Kidney epithelial cell (primary cell): ENCODE measurements at places on chromosomes 2 and 18.

- DNase-seq: no peak
Measured at GRCh38 chr2:127706215-127706990, 5.1 kb downstream of the SFT2D3 start.

- no peak for DNase-seq
Measured at GRCh38 chr2:11154016-11154922, 998 bp upstream of the SLC66A3 start.

DNA sequence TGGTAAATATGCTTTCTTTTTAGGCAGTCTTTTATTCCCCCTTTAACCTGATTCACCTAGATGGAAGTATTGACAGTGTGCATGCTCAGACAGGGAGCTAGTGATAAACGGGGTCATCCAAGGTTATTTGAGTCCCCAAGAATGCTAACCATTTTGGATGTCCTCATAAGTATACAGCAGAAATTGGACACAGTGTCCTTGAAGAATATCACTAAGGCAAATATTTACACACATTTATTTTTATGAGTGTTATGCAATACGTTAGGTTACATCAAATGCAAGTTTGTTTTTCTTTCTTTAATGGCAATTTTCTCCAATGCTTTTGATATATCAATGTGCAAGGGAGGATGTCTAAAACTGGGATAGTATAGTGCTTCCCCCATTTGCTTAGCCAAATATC, 23.6 kb downstream of the CNTNAP5 start:
- DNase-seq: no peak

GRCh38 chr18:10872304-10872703, 277.1 kb downstream of the PIEZO2 start:
- DNase-seq: no peak

GRCh38 chr2:46769809-46770208, 145.8 kb downstream of the MCFD2 start:
- DNase-seq: no peak

- DNase-seq: no peak
Measured at GRCh38 chr18:1496096-1496495, 591.4 kb downstream of the ADCYAP1 start.

DNA sequence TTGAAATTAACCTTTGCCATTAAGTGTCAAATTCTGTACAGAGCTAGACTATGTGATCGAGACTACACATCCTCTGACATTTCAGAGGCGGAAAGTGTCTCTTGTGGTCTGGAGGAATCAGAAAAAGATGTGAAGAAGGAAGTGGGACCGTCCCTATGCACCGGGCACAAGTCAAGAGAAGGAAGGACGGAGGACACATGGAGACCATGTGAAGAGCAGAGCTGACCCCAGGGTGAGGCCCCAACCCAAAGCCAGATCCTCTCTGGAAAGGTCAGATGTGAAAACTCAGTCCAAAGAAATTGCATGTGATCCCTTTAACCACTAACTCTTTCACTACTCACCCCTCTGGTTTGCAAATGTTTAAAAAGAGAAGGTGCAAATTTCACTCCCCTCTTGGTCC, 92.4 kb downstream of the PID1 start:
- no peak for DNase-seq

DNA sequence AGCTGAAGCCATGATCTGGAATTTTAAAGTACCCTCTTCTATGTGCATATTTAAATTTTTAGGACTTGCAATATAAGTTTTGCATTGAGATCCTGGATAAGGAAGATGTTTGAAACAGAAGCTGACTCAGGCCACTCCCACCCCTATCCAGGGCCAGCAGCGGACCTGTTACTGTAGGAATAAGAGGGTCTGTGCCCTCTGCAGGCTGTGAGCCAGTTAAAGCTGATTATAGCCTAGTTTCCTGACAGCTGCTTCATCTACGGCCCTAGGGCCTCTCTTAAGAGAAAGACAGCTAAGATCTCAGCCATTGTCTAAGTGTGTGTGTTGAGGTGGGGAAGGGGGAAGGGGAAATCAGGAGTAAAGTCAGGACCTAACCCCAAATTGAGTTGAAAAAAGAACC, 234.0 kb downstream of the HAUS1 start:
- no peak for DNase-seq

DNA sequence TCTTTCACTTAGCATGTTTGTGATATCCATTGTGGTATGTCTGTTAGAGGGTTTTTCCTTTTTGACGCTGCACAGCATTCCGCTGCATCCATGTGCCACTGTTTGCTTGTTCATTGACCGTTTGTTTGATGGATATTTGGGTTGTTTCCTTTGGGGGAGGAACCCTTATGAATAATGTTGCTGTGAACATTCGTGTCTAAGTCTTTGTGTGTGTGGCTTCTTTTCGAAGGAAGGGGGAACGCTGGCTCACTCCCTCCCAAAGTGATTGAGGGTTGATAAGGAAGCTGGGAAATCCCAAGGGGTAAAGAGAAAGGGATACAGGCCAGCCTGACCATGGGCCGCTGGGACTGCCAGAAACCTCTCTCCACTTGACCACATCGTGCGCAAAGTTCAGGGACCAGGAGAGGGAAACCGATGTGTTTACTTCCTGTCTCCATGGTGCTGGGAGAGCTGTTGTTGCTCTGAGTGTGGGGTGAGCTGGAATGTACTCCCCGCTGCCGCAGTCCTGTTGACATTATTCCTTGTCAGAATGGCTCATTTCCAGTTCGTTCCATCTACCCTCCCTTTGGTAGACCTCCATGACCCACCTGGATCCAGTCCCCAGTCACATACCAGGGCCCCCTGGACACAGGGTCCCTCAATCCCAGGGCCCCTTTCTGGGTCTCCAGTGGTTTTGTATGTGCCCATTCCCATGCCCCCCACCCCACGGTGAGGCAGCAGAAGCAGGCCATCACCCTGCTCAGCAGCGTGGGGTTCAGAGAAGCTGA, 39.6 kb downstream of the HS1BP3 start:
- DNase-seq: no peak
